Stimulated activated CD4-positive, alpha-beta T cell treated with anti-CD3 and anti-CD28 coated beads, Interleukin-4, amount 100 ng/mL, for 1 hour (primary cell): ENCODE measurements at places on chromosomes 1 and 21.

DNA sequence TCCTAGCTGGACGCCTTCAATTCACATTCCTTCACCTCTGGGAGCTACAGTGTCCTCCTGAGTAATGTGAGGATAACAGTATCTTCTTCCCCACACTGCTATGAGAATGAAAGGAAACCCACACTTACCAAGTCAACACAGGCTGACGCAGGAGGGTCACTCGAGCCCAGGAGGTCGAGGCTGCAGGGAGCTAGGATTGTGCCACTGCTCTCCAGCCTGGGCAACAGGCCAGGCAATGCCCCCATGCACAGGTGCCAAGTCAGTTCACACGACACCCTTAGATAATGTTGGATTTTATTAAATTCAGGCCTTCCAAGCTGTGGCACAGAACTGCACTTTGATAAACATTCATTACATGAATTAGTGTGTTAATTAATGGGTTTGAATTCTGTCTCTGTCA is 31.9 kb downstream of the MATN1 start:
- no peak for DNase-seq

DNA sequence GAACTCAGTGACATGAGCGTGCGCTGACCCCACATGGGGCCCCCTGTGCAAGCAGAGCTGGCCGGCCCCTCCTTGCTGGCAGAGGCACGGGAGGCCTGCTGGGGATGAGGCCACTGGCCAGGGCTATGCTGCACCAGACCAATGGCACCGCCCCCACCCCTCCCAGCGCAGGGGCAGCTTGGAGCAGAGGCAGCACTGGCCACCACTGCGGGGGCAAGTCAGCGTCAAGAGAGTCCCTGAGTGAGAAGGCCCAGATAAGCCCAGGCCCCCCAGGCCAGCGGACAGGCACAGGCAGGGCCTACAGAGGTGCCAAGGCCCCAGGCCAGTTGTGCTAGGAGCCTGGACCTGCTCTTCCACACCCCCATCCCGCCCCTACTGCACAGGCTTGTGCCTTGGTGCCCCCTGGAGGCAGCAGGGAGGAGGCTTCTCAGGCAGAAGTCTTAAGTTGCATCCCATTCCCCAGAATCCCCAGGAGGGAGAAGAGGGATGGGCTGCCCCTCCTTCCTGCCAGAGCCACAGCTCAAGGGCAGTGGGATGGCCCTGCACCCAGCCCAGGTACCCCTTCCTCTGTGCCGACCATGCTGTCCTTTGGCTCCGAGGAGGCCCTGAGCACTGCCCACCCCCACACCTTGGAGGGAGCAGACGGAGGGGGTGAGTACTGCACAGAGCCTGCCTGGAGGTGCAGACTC is 35.8 kb downstream of the EPHX1 start:
- peak; percentile 41 for DNase-seq

DNA sequence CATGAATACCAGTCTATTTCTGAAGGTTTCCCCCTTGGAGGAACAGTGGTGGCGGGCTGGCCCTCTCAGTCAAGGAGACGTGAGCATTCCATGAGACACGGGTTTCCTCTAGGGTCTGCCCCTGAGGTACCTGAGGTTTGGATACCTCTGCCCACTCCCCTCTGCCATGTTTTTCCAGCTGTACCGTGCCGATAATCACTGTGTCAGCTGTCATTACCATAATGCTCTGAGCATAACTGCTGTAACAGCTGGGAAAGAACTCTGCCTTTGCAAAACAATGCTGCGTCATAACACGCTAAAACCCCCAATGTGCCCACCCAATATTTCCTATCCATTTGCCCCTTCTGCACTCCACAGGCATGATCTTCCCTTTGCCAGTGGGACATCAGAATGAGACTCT is 425.1 kb downstream of the KIF26B start:
- DNase-seq: no peak

- DNase-seq: no peak
These were observed 96.6 kb downstream of the ZFYVE9 start for GRCh38 chr1:52238474-52238873.

DNA sequence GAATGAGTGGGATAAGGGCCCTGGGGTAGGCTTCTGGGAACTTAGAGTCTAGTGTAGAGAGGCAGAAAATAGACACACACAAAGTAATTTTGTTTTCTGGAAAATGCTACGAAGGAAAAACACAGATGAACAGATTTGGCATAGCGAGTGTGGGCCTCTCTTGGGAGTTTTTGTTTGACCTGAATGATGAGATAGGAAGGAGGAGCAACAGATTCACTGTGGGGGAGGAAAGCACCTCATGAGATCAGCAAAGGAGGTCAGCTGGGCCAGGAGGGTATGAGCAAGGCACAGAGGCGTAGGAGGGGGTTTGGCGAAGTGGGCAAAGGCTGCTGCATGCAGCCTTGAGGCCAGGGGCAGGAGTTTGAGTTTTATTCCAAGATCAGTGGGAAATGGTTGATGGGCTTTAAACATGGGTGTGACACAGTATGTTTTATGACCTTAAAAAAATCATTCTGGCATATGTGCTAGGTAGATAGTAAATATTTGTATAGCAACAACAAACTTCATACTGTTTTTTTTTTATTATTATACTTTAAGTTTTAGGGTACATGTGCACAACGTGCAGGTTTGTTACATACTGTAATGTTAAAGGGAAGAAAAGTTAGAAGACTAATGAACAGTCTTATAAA is 57.9 kb downstream of the FGGY start:
- no peak for DNase-seq

DNA sequence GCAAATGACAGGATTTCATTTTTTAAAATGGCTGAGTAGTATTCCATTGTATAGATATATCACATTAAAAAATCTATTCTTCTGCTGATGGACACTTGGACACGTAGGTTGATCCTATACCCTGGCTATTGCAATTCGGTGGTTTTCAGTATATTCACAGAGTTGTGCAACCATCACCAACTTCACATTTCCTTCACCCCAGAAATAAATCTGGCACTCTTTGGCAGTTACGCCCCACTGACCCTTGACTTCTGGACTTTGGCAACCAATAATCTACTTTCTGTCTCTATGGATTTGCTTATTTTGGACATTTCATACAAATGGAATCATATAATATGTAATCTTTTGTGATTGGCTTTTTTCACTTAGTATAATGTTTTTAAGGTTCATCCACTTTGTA is 35.9 kb downstream of the MAP3K7CL start:
- no peak for DNase-seq

DNA sequence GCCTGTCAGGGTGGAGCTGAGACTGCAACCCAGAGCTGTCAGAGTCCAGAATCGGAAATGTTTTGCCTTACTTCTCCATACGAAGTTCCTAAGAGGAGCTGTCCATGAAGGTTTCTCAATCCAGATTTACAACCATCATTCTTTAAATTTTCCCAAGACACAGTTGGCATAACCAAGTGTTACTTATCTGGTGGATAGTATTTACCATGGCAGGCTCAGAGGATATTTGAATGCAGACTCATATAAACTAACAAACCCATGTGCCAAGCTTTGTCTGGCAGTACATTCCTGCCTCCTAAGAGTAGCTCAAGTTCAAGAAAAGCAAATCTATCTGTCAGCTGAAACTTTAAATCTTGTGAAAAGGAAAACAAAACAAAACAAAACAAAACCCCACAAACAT is 267.9 kb downstream of the ZNF326 start:
- no peak for DNase-seq

DNA sequence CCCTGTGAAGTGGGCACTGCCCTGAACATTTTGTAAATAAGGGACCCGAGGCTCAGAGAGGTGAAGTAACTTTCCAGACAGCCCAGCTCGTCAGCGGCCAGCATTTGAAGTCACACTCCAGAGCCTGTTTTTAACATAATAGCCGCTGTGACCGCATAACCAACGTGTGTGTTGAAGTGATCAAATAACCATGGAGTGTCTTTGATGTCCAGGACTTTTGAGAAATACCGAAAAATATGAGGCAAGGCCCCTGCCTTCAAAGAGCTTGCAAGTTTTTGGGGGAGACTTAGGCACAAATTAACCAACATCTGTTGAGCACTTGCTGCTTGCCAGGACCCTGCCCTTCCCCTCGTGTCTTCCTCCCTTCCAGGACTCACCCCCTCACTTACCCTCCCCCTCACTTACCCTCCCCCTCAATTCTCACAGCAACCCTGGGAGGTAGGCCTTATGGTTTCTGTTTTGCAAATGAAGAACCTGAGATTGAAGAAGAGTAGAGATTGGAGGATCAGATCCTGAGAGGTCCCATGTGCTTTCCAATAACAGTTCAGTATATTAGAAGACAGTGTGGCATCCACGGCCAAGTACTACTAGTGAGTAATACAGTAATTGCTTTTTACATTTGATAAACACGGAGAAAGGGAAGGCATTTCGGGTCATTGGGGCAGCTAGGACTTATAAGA is 1.3 kb upstream of the SLC16A1 start:
- peak; percentile 19 for DNase-seq

DNA sequence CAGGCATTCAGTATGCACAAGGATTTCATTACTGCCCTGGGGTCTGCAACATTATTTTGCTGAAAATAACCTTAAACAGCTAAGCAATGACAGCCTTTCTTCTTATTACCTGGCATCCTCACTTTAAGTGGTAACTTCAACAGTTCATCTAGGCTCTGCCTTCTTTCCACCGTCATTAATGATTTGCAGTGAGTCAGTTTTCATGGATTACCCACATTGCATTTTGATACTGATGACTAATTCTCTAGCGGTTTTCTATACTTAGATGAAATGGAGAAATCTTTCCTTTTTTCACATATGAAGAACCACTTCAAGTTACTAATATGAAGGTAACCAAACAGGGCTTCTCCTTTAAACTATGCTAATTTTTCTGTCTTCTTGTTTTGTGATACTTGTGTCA is 226.9 kb upstream of the TMPRSS15 start:
- no peak for DNase-seq

- DNase-seq: no peak
These were observed 18.6 kb upstream of the COQ8A start for GRCh38 chr1:226921504-226921903.

GRCh38 chr1:31007462-31007991 is 58.0 kb downstream of the PUM1 start:
- no peak for DNase-seq

DNA sequence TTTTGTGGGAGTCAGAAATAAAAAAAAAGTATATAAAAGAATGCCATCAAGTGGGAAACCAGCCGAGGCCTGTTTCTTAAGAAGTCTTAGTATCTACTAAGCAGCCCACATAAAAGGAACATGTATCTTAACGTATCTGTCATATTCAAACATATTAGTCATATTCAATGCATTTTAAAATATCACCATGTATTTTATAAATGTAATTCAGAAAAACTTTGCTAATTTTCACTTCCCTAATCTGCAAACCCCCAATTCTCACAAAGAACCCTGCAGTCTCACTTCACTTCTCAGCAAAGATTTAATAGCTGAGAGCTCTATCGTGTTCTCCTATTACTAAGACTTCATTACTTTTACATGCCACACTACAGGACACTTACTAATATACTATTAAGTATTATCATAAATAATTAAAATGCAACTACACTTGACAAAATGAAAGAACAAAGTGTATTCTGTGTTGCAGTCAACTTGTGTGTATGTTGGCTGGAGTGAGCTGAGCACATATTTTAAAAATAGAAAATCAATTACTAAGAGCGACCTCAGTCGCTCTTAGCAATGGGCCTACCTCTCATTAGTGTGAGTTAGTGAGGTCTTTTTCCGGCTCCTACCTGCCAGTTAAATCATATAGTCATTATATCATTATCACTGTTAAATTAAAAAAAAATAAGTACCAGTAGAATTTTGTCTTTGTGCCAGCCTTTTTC is 484.3 kb downstream of the LMO4 start:
- no peak for DNase-seq

GRCh38 chr1:230029244-230029941 is 37.6 kb upstream of the GALNT2 start:
- DNase-seq: no peak

GRCh38 chr1:31944205-31945089 is 6.3 kb upstream of the PTP4A2 start:
- peak; percentile 78 for DNase-seq

DNA sequence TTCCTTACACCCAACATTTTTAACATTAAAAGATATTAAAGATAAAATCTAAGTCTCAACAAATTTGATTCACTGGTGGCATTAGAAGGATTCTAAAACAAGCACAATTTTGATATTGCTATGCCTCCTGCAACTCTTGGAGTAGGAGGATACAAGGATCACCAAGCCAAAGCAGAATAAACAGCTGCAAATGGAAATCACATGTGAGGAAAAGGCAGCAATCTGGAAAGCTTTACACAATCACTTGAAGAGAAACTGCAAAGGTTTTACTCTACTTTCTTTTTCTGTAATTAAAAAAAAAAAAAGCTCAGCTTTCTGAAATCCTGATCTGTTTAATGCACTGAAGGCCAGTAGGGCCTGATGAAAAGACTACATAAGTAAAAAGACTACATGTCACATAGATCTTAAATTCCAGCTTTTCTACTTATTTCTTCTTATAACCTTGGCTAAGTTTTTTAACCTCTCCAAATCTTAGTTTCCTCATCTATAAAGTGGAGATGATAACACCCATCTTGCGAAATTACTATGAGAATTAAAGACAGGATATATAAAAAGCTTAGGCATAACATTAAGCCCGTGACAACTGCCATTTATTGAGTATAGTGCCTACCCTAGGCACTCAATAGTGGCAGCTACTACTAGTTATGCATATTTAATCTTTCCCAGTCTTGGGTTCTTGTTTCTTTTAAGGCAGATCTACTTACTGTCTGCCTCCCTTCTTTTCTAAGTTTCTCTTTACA is 73.5 kb downstream of the EPS15 start:
- DNase-seq: no peak

DNA sequence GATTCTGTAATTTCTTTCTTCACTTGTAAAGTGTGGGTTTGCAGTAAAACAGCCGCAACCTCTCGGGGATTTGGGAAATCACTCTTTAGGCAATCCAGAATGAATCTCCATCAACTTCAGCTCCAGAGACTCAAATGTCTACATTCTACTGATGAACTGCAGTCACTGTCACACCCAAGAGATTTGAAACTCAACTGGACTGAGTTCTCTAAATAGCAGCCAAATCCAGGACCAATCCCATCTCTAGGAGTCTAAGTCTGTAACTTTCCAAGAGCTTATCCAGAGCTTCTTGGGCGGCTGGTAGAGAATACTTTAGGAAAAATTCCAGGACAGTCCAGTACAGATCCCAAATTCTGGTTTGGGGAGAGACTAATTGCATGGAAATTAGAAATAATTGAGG is 62.9 kb downstream of the ADAMTS1 start:
- DNase-seq: no peak
